Skeletal muscle cell (primary cell): ENCODE measurements at places on chromosomes 2 and 18.

- DNase-seq = no peak
Observed at GRCh38 chr18:46917803-46918600, 600 bp downstream of the KATNAL2 start.

DNA sequence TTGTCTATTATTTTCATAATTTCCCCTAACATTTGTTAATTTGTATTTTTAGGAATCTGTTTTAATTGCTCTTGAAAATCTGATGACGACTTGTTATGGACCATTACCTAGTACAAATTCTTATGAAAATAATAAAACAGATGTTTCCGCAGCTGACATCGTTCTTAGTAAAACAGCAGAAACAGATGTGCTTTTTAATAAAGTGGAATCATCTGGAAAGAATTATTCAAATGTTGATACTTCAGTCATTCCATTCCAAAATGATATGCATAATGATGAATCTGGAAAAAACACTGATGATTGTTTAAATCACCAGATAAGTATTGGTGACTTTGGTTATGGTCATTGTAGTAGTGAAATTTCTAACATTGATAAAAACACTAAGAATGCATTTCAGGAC is 69.9 kb downstream of the PMS1 start:
- no peak for DNase-seq

- peak; percentile 44 for DNase-seq
Observed at GRCh38 chr2:182650704-182651103, 65.4 kb upstream of the DNAJC10 start.

- peak; percentile 13 for DNase-seq
Observed at GRCh38 chr2:33366473-33366872, 110.0 kb upstream of the RASGRP3 start.

- DNase-seq = no peak
Observed at GRCh38 chr2:26463244-26464192, 14.4 kb downstream of the OTOF start.

GRCh38 chr2:237452861-237453260 is 34.2 kb upstream of the MLPH start:
- DNase-seq = no peak

DNA sequence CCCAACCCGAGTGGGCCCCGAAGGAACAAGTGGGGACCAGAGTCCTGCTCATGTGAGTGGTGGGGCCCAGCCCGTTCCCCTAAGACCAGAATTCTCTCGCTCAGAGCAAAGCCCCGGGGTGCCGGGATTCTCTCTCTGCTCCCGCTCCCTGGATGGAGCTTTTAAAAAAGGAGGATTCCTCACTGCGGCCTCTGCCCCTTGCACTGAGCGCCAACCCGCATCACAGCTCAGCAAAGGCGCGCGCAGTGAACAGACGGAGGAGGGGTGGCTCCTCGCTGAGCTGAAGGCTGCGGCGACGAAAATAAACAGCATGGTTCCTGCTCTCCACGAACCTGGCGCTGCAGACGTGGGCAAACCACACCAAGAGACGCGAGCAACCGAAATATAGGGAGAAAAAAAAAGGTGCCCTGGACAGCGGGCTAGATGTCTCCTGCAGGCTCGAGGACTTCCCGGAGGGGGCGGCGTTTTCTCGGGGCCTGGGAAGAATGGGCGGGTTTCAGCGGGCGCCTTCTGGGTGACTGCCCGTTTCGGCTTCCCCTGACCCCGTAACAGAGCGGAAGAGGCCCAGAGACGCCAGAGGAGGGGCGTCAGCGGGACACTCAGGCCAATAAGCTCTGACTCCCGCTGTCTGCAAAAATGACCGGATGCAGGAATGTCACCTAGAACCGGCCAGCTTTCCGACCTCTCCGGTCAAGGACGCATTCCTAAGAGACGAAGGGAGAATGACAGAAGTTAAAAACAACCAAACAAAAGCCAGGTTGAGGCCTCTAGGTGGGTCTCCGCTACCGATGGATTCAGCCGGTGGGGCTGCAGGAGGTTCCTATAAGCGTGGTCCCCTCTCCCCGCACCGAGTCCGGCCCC is 819 bp upstream of the KLF11 start:
- DNase-seq = peak; percentile 26

DNA sequence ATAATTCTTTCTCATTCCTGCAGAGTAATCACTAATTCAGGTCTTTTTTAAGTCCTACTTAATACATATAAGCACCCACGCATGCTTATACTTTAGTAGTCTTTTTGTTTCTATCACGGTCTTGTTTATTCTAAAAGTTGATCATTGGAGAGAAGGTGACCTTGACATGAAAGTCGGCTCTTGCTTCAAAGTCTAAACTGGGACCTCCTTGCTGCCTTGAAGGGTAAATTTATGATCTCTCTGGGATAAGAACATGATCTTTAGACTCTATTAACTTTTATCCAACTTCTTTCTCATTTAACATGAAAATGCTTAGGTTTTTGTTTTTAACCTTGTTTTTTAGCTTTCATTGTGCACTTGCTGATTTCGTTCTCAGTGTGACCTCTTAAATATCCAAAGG is 792.3 kb downstream of the DPP10 start:
- no peak for DNase-seq

- DNase-seq = peak; percentile 82
Observed at GRCh38 chr2:19796035-19796695, 105.6 kb downstream of the TTC32 start.

GRCh38 chr2:36493306-36493705 is 104.7 kb downstream of the FEZ2 start:
- DNase-seq = no peak

- DNase-seq = no peak
Observed at GRCh38 chr18:79191418-79191817, 122.2 kb downstream of the ATP9B start.

DNA sequence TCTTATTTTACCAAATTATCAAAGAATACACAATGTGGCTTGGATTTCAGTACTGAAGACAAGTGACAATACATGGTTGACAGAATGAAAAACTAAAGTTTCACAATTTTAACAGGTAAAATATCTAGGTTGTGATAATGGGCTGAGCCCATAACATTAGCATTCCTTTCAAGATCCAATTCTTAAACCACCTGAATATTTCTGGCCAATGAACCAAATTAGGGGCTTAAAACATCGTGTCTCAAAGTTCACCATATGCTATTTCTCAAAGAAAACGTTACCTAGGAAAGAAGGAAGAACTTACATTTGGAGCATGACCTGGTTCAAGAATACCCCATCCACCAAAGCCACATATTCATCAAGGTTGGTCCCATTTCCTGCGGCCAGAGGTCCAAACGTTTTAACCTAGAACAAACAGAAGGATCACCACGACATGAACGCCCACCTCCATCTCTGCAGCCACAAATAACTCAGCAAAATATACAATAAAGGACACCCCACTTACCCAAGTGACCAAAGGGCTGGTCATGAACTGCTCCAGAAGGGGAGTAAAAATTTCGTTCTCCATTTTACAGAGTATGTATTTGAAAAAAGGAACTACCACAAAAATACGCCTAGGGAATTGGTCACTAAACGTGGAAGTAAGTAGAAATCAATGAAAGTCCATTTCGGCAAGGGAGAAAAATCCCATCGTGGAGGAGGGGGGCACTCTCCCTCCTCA is 984 bp downstream of the CCDC88A start:
- DNase-seq = no peak

DNA sequence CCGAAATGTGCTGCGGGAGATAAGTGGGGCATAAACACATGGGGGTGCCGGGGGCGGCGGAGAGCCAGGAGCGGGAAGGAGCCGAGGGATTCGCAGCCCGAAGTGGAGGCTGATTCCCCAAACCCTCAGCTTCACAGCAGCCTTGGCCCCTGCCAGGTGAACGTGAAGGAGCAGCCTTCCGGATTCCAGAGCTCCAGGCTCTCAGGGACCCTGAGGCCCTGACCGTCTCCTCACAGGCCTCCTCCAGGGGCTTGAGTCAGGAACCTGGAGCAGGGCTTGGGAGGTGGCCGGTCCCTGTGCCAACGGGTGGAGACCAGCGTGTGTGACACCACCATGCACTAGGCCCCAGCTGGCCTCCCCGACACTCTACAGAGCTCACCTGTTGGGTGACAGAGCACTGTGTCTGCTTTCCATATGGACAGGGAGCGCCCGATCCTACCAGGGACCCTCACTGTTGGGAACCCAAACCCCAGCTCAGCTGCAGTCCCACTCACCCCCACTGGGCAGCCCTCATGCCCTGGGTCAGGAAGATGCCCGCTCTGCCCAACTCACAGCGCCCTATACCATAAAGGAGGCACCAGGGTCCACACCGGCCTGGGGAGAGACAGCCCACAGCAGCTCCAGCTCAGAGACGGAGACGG is 117.6 kb upstream of the OTOS start:
- no peak for DNase-seq

DNA sequence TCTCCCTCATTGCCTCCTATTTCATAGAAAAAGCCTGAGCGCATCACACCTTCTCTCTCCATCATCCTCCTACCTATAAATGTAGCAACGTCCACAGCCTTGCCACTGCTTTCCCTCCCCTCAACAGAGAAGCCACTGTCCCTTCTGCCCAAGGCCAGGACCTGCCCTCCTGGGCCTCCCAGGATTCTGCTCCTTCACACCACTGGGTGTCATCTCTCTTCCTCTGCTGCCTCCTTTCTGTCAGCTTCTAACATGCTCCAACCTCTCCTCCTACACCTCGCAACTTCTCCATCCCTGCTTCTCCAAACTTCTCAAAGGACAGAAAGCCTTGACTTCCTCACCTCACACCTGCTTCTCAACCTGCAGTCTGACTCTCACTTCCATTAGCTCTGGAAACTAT is 21.2 kb upstream of the ME2 start:
- no peak for DNase-seq

GRCh38 chr2:43927442-43927841 is 68.3 kb downstream of the LRPPRC start:
- DNase-seq = no peak

GRCh38 chr18:67467188-67467587 is 49.3 kb downstream of the DSEL start:
- DNase-seq = no peak

DNA sequence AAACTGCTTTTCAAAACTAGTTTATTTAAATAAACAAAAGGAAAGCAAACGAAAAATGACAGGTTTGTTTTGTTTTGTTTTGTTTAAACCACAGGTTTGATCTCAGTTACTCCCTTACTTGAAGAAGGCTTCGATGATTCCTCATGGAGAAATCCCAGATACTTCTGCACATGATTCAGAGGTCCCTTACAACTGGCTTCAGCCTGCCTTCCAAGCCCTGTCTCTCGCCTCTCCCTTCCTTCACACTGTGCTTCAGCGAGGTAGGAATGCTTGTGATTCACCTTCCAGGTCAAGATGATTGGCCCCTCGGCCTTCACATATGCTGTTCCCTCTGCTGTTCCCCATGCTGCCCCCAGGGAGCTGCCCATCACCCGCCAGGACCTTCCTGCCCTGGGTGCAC is 104.1 kb upstream of the ITGA6 start:
- DNase-seq = no peak

DNA sequence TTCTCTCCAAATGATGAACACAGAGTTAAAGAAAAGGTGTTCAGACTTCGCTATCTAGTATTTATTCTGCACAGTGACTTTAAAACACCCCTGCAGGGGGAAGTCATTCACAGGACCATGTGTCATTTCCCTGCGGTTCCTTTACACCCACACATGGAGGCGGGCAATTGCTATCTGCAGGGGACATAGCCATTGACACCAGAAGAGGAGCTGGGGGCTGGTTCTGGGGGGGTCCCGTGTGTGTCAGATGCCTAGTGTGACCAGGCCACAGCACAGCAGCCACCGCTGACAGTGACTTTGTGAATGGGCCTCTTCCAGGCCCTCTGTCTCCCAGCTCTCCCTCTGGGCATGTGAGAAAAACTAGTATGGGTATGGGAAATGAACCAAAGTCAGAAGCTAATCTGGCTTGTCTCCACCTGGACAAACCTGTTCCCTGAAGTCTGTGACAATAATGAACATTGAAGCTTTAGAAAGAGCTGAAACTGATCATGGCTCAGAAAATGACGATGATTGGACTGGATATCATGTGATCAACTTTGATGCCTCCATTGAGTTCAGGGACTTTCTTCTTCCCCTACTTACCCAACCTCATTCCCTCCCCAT is 7.5 kb upstream of the GBX2 start:
- no peak for DNase-seq

- no peak for DNase-seq
Observed at GRCh38 chr2:176895158-176895557, 317.4 kb upstream of the HNRNPA3 start.

- DNase-seq = no peak
Observed at GRCh38 chr2:159160954-159161353, 125.5 kb downstream of the WDSUB1 start.

DNA sequence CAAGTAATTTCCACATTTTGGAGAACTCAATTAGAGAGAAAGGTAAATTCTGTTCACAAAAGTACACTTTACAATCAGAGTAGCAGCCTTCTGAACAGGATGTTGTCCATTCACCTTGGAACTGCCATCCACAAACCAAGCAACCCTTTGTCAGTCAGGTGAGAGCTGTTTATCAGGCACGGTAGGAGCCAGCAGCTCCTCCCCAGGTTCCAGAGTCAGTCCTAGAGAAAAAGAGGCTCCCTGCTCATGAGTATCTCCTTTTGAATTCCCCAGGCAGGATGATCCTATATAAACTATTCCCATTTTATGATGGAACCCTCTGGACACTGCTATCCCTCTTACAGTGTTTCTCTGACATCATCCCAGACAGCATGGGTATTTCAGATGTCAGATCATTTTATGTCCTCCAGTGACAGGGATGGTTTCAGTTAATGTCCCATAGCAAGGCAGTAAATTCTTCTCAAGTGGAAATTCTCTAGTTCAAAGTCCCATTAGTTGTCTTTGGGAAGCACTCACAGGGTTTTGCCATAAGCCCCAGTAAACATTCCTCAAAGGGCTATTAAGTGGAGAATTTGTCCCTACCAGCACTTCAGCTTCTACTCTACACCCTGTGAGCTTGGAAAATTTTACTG is 34.5 kb upstream of the CSRNP3 start:
- DNase-seq = no peak

DNA sequence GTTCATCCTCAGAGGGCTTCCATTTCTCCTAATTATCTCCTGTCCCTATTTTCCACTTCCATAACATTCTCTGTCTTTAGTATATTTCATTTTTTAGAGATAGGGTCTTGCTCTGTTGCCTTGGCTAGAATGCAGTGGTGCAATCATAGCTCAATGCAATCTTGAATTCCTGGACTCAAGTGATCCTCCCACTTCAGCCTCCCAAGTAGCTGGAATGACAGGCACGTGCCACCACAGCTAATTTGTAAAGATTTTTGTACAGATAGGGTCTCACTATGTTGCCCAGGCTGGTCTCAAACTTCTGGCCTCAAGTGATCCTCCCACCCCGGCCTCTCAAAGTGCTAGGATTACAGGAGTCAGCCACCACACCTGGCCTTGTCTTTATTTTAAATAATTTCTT is 589.0 kb downstream of the ZEB2 start:
- no peak for DNase-seq

DNA sequence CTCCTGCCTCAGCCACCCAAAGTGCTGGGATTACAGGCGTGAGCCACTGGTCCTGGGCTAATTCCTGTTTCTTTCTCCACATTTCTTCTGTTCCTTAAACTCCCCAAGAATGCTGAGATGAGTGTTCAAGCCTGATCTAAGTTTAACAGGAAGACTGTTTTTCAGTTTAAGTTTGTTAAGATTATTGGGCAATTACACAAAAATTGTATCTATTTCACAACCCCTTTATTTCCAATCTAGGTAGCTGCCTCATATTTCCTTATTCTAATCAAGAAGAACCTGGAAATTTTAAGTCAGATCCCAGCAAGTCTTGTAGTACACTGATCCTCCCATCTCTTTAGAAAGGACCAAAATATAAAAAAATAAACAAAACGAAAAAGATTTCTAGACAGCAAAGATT is 11.7 kb downstream of the SFT2D3 start:
- no peak for DNase-seq

- no peak for DNase-seq
Observed at GRCh38 chr2:134295441-134295840, 41.6 kb downstream of the MGAT5 start.

- DNase-seq = no peak
Observed at GRCh38 chr2:146873646-146874259, 971.1 kb upstream of the ACVR2A start.
